ENCODE measurements at places on chromosomes 5 and 9.

GRCh38 chr5:156405988-156406387 is 79.0 kb downstream of the SGCD start:
- DNase-seq, result no peak

DNA sequence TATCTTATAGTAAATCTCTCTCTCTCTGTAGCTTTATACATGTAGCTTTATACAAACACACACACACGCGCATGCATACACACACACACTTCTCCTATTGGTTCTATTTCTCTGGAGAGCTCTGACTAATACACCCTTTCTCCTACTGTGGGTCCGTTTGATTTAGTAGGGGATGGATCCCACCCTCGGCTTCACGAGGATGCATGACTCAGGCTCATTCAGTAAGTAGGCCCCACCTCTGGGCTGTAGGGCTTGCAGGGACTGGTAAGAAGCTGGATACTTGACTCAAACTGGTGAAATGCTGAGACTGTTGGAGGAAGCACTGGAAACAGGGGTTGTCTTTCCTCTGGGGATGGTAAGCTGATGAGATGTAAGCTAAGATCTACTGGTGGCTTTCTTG is 98.7 kb downstream of the SLC24A2 start:
- no peak for DNase-seq

DNA sequence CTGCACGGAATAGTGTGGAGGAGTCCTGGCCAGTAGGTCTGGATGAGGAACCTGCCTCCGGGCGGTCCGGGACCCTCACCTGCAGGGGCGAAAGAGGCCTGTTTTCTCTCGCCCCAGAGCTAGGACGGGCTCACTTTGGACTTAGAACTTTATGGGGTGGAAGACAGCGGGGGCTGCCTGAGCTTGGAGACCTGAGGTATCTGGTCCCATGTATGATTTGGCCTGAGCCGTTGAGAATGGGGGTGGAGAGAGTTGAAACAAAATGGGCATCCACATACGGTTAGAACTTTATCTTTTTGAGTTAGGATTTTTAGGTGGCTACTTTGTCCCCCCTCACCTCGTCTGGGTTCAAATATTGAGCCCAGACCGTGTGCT is 681 bp upstream of the ETF1 start:
- no peak for DNase-seq

GRCh38 chr5:78295035-78295961 is 800 bp upstream of the AP3B1 start:
- DNase-seq, result no peak

- no peak for DNase-seq
Measured at GRCh38 chr9:23663946-23664345, 162.1 kb downstream of the ELAVL2 start.

- no peak for DNase-seq
Measured at GRCh38 chr9:18726546-18726945, 252.6 kb downstream of the ADAMTSL1 start.

DNA sequence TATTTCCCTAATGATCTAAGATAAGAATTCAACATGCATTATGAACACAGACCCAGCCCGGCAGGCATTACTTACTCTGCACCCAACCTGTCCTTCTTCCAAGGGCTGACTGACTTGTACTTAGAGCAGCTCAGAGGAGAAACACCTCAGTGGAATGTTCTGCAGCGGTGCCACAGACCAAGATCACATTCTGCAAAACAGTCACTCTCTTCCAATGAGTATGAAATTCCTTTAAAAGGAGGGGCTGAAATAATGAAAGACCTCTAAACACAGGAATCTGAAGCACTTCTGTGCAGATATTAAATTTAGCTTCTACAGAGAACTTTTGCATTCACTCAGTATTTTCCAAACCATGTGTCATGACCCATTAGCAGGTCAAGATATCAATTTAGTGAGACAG is 172.9 kb downstream of the ZDHHC21 start:
- no peak for DNase-seq

- no peak for DNase-seq
Measured at GRCh38 chr9:115766370-115766955, 387.1 kb upstream of the PAPPA start.

DNA sequence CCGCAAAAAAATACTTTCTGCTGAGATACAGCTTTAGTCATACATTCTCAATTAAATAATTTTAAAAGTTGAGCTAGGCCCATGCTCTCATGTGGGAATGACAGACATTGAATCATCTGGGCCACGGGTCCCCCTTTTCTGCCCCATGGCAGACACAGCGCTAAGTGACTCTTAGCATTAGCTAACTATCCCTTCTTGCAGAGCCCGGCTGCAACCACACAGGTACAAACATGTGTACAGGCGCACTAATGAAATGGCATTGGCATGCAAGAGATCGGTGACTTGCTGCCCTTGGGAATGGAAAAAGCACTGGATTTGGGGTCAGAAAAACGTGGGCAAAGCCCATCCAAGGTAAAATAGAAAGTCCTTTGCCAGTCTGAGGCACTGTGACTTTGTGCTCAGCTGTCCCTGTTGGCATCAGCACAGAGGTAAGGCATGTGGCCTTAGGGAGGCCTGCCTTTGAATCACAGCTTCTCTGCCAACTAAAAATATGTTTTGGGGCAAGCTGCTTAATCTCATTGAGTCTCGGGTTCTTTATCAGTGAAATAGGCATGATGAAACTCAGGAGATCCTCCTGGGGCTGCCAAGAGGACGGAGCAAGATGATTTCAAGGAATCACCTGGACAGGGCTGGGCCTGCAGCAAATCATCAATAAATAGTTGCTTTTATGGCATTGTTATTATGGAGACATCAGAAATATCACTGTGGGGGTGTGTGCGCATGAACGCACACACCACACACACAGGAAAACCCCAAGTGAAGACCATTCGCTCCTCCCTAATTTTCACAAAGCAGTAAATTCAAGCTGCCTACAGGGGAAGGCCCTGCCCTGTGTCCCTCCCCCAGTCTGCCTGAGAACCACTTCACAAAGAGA is 54.2 kb downstream of the WHRN start:
- DNase-seq, result no peak

GRCh38 chr5:174625591-174626350 is 98.6 kb upstream of the MSX2 start:
- no peak for DNase-seq

DNA sequence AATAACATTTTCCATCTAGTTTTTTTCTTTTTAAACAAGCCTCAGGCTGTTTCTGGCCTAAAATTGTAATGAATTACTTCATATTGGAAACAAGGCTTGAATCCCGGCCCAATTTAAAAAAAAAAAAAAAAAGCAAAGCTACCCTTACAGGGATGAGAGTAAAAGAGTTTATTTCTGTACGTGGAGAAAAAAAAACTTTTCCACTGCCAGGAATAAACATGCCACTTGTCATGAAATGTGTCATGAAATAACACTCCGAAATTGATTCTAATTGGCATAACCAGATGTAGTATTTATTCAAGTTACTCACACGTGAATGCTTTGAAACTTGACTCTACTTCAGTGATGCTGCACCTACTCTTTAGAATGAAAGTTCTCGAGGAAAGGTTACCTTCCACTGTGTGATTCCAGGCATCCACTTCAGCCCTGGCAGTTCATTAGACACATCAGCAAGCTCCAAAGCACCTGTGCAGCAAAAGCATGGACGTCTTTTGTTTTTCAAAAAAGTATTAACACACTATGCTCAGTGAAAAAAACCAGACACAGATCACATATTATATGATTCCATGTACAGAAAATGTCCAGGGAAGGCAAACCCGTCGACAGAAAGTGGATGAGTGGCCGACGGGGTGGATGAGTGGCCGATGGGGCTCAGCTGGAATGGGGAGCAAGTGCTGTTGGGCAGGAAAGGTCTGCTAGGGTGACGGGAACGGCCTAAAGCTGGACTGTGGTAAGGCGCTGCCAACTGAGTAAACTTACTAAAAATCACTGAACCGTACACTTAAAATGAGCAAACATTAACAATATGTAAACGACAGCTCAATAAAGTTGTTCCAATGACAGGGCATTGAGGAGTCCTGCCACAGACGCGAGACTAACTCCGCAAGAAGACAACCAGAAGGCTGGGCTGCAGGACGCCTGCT is 21.2 kb downstream of the NSUN2 start:
- DNase-seq, result no peak
